ENCODE measurements at places on chromosomes 3 and 15.

DNA sequence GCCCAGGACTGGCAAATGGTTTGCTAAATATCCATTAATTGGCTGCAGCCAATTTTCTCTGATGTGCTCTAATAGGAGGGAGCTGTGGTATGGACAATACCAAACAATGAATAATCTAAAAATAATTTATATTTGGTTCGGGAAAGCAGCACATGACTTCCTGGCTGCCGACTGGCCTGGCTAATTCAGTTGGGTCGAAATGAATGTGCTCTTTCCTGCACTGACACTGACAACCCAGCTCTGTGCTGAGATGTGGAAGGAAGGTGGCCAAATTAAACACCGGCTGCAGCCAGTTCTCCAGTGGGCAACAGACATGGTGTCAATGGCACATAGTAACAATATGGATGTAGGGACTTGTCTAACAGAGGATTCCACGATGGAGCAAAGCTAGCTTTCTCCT lies 21.1 kb upstream of the COLQ start:
- DNase-seq: no peak

DNA sequence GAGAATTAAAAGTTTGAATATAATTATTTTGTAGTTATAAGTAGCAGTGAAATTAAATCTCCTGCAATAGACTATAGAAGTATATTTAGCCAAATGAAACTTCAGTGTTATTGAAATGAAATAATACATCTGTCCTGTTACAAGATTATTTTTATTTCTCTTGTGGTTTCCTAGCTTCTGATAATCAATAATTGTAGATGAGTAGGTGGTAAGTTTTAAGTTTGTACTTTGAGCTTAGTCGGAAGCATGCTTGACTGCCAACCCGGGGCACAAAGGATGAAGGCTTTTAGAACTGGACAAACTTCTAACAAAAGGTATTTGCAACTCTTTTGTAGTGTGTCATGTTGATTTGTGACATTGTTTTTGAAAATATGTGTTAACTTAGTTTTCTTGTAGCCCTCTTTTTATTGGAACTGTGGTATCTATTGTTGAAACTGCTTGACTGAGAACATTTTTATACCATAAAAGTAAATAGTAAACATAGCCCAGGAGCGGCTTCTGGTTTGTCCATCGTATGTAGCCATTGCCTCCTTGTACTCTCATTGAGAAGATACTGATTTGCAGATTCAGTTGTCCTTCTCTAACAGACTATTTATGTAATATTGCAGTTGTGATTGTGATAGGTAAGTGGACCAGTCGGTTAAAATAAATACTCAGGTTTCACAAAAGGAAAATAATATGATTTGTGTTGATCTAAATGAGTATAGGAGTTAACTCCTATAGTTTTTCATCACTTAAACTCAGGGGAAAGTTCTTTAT lies 2.9 kb downstream of the CTNNB1 start:
- no peak for DNase-seq

- no peak for DNase-seq
These were observed 38.8 kb downstream of the TRAT1 start for GRCh38 chr3:108861401-108861800.

- no peak for DNase-seq
These were observed 243.2 kb upstream of the SUCLG2 start for GRCh38 chr3:67897351-67898336.

GRCh38 chr3:151282921-151283320 lies 4.6 kb upstream of the P2RY14 start:
- DNase-seq: no peak

DNA sequence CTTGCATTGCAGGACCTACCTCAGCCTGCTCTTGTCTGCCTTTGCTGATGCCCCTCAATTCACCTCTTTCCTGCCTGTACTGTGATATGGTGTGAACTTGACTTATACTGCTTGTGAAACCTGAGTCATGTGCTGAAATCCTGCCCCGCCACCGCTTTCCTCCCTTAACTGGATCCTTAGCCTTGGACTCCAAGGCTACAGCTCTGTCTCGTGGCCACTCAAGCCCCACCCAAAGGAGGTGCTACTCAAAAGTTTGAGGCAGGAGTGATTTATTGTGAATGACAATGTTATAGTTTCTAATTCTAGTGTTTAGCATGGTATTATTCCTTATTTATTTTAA lies 56.1 kb downstream of the MYZAP start:
- no peak for DNase-seq

DNA sequence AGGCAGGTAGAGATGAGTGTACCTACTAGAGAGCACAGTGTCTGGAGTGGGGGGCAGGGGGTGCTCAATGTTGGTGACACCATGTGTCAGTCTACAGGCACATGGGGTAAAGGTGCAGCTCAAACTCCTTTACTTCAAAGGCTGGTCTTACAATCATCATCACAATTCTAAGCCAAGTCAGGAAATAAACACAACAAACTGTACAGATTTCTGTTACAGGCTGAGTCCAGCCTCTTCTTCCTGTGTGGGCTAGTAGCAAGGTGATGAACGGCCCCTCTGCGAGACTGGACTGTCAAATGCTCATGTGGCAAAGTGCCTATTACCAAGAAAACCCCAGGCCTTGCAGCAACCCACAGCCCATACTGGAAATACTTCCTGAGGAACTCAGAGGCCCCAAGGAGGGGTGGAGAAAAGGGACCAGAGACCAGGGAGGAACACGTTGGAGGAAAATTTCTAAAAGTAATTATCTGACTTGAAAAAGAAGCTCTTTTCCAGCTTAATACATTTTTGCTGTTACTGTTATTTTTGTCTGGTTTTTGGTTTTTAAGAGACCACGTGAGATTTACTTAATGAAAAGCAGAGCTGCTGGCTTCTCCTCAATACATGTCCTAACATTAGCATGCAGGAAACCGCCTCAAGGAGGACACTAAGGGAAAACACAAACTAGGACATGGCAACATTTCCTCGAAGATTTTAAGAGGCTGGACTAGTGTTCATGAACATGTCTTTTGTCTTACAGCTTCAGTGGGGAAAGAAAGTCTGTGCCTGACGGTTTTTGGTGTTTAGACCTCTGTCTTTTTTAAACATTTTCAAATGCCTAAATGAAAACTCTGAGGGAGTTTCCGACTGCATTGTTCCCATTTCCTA lies 29.5 kb downstream of the TBC1D2B start:
- no peak for DNase-seq
